Stimulated activated CD4-positive, alpha-beta T cell treated with anti-CD3 and anti-CD28 coated beads, Interleukin-1b, Interleukin-23, amount 100 ng/mL, for 1 hour (primary cell): ENCODE measurements at places on chromosomes 12 and 14.
A peak's percentile ranks its signal among the peaks of the same experiment; 100 is the strongest.

- DNase-seq, result no peak
Observed at GRCh38 chr12:121392325-121392716, 7.6 kb upstream of the RNF34 start.

DNA sequence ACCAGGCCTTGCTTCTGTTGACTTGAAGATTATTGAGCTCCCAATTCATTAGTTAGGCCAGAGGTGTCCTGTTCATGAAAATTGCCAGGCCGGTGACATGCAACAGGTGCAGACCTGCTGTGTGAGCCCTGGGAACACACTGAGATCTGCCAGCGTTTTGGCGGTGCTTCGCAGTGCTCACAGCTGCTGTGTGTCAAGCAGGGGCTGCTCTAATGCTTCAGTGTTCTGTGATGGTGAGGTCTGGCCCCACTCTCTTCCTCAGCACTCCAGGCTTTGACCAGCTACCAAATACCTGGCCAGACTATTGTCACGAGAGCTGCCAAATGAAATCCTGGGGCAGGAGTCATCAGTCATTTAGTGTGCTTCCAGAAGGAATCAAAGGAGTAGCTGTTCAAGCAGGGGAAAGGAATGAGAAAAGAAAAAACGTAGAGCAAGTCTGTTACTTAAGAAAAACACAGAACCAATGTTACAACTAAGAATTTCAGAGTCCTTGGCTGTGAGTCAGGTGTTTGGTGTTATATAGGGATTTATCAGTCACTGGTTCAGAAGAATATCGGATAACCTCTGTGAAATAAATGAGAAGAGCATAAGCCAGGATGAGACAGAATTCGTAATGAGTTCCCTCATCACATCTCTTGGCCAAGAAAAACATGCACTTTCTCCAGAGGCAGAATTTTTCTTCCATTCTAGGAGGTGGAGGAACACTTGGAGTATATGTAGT, 150.8 kb downstream of the FBXL14 start:
- no peak for DNase-seq

DNA sequence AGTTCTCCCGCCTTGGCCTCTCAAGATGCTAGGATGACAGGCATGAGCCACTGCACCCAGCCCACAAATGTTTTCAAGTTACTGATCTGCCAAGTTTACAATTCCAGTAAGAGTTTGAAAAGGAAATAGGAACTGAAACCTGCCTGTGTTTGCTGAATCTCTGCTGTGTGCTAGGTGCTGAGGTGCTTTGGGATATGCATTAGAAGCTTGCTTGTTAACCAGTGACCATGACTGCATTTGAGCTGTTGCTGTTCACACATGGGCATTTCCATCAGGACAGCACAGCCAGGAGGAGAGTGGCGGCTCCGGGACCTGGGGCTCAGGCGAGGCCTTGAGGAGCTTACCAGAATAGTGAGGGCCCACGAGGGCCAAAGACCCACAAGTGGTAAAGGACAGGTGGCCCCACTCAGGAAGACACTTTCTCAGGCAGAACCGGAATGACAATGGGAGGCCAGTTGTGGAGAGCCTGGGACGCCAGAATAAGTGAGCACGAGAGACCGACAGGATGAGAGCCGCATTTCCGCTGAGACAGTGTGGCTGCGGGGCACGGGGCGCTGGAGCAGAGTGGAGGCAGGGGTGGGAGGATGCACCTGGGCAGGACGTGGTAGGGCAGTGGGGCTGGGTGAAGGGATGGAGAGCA, 54.5 kb upstream of the MMP17 start:
- DNase-seq, result no peak

GRCh38 chr14:20707622-20708021, 19.1 kb downstream of the ANG start:
- DNase-seq, result no peak

DNA sequence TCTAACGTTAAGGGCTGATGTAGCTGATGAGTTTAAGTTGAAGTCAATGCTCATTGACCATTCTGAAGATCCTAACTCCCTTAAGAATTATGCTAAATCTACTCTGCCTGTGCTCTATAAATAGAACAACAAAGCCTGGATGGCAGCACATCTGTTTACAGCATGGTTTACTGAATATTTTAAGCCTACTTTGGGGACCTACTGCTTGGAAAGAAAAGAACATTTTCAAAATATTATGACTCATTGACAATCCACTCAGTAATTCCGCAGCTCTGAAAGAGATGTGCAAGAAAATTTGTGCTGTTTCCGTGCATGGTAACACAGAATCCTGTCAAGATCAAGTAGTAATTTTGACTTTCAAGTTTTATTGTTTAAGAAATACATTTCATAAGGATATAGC, 35.0 kb upstream of the NAV3 start:
- no peak for DNase-seq

- no peak for DNase-seq
Observed at GRCh38 chr12:124381456-124382296, 86.8 kb downstream of the RFLNA start.

DNA sequence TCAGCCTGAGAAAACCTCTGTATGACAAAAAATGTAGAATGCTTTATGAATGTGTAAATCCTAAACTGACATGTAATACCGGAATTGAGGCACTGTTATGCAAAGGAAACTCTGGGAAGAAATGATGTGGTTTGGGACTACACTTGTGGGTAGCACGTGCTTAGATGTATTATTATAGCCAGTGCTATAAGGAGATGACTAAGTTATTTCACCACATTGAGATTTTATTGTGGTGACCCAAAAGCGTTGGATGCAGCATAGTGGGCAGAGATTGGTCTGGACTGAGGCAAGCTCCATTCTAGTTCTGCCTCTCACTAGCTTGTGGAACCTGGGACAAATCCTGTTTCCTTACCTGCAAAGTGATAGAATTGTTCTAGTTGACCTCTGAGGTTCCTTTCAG, 172.2 kb downstream of the SNAPC1 start:
- DNase-seq, result no peak

- DNase-seq, result no peak
Observed at GRCh38 chr12:125038976-125039625, 26.1 kb upstream of the AACS start.

DNA sequence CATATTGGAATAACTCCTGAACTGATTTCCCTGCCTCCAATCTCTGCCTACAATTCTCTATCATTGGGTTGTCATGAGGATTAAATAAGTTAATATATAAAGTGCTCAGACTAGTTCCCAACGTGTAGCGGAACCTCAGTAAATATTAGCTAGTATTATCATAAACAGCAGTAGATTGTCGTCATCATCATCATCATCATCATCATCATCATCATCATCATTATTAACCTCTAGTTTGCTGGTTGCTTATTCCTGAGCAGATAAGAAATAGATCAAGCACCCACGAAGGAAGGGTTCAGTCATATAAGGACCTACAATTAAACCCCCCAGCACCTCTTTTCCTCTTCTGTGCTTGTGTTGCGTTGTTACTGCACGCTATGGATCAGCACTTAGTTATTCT, 48.8 kb upstream of the PARP11 start:
- DNase-seq, result no peak

DNA sequence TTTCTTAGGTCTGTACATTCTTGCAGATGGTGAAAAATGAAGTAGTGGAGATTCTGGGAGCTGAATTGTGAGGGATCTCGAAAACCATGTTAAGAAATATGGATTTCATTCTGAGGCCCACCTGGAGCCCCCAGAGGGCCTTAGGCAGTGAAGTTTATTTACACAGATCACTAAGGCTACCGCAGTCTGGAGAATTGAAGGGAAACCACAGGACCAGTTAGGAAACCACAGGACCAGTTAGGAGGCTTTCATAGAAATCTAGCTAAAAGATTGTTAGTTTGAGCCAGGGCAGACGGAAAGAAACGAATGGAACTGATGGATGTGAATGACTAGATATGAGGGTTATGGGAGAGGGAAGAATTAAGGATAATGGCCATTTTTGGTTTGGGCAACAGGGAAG, 7.2 kb downstream of the CBLN3 start:
- DNase-seq, result no peak

DNA sequence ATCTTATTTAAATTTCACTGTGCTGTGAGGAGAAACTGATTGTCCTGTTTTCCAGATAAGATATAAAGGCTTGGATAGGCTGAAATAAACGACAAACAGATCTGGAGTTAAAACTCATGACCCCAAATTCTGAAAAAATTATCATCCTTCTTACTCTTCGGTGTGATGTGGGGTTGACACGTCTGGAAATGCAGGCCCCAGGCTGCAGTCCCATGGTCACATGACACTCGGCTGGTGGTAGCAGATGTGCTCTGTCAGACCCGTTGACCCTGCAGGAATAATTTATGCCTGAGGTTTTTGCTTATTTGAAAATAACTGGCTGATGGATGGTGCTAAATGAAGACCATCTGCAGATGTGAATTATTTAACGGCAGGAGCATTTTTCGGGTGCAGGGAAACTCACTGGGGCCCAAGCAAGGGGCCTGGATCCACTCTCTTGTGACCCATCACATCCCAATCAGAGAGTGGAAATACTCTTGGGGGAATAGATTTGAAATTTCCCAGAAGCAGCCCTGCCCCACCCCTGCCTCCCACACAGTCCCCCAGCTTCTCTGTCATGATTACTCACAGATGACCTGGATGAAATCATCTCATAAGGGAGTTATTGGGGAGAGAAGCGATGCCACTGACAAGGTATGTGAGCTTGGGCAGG, 47.7 kb upstream of the CMKLR1 start:
- no peak for DNase-seq

- DNase-seq, result no peak
Observed at GRCh38 chr12:45089411-45090075, 38.6 kb upstream of the DBX2 start.

DNA sequence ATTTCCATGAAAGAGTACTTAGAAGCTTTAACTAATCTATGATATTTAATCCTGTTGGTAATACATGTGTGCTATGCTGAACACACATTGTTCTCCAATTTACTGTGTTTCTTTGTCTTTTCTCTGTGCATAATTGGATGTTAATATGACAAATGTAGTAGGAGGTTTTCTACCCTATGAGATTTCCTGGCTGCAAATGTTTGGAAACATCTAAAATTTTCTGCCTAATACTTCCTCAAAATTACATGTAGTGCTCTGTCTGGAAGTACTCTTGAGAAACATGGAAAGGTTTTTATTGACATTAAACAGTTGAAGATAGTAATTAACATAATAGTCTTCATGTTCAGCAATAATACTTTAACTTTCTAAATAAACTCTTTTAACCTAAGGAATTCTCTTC, 213.0 kb downstream of the KITLG start:
- DNase-seq, result no peak

DNA sequence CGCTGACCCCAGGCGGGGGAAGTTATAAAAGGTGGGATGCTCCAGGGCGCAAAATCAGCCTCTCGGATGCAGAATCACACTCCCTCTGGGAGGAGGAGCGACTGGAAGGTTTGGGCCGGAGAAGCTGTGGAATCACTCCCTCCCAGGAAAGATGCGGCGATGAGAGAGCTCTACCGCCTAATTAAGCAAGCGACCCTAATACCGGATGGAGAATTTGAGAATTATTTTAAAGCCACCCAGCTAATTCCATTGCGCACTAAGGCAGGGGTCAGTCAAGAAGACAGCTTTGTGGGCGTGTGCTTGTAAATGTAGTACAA, 1.9 kb downstream of the COL2A1 start:
- DNase-seq, result no peak

- no peak for DNase-seq
Observed at GRCh38 chr14:36665887-36666415, 4.3 kb downstream of the PAX9 start.

- peak; percentile 37 for DNase-seq
Observed at GRCh38 chr14:97977651-97978261, 1180.6 kb downstream of the VRK1 start.

DNA sequence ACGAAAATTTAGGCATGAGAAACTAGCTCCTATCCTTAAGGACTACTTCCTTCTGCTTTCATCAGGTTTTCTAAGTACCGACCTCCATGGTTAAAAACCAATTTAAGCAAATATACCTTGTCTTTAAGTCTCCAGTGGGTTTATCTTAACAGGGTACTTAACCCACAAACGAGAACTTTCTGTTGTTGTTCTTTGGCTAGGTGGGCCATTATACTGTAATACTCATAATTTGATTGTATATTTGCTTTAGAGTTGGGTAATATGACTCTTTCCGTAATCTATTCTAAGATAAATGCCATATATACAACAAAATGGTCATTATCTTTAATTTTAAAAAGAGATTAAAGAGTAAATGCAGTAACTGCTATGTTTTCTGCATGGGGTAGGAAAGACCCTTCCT, 21.6 kb downstream of the RASSF8 start:
- no peak for DNase-seq

- DNase-seq, result no peak
Observed at GRCh38 chr14:51394384-51394783, 154.3 kb downstream of the TMX1 start.

- DNase-seq, result no peak
Observed at GRCh38 chr14:68331426-68331825, 461.4 kb downstream of the ZFP36L1 start.

DNA sequence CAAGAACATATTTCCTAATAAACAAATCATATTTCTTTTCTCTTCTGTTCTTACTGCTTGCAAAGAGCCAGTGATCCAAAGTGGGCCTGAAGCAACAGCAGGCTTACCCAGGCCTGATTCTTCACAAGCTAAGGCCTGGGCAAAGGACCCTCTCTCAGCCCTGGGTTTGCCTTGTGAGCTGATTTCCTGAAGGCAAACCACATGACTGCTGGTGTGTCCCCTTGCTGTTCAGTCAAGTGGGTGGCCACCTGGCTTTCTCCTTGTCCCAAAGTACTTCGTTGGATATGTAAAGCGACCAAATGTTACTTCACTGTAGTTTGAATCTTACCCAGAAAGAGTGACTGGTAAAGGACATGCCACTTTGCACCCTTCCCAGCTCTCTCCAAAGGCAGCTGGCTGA, 392.9 kb downstream of the ZFP36L1 start:
- no peak for DNase-seq

GRCh38 chr14:45185100-45185814, 49.5 kb downstream of the FANCM start:
- DNase-seq, result no peak

- no peak for DNase-seq
Observed at GRCh38 chr12:131929581-131930456, 743 bp downstream of the PUS1 start.

GRCh38 chr12:56720731-56721151, 4.4 kb downstream of the NACA start:
- no peak for DNase-seq

DNA sequence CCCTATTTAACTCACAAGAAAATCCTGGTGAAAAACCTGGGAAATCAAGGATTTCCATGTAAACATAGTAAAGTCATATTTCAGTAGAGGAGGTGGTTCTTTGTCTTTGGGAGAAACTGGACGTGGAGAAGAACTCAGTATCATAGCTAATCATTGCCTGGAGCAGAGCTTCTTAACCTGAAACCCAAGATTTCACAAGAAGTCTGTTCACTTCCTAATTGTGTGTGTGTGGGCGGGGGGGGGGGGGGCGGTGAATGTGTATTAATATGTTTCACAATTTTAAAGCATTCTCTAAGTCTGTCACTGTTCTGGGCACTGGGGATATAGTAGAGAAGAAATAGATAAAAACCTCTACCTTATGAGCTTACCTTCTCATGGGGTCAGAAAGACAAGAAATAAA, 96.7 kb upstream of the PPP4R3A start:
- no peak for DNase-seq
